ENCODE measurements at places on chromosomes 11 and 22.

DNA sequence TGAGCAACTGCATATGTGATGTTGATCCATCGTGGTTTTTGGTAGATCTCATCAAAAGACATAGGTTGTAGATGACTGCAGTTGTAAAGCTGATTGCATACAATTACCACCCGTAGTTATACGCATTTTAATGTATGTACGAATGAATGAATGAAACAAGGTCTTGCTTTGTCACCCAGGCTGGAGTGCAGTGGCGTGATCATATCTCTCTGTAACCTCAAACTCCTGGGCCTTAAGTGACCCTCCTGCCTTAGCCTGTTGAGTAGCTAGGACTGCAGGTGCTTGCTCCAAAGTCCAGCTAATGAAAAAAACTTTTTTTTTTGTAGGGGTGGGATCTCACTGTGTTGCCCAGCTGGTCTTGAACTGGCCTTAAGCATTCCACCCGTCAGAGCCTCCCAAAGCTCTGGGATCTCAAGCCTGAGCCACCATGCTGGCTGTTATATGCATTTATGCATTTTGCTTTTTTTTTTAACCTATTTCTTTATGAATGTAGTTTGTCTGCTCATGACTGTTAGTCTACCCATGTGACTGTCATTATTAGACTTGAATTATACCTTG lies 53.5 kb downstream of the PPP6R3 start:
- no peak for DNase-seq

GRCh38 chr11:104169091-104169490 lies 5.1 kb upstream of the PDGFD start:
- no peak for DNase-seq

DNA sequence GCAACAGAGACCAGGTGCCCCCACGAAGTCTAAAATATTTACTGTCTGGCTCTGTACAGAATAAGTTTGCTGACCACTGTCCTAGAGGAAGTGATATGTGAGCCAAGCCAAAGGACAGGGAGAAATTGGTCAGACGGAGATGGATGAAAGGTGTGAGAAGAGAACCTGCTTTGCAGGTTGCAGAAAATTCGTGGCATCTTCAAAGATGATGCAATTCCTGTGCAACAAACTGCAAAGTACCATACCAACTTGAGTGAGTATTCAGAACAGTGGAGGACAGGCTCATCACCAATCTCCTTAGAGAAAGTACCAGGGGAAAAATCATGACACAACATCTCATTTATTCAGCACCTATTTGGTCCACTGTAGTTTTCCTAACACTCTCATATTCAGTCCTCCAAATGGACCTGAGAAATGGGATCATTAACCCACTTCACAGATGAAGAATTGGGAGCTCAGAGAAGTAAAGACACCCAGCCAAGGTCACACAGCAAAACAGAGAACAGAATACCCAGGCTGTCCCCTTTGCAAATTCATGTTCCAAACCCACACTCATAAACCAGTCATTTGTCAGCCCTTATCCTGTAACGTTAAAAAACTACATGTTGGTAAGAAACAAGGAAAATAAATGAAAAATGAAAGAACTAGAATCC lies 536.8 kb downstream of the MIAT start:
- DNase-seq = no peak

GRCh38 chr11:45083544-45084087 lies 62.8 kb upstream of the PRDM11 start:
- DNase-seq = no peak

- no peak for DNase-seq
Observed at GRCh38 chr11:116733969-116734508, 38.7 kb downstream of the BUD13 start.

DNA sequence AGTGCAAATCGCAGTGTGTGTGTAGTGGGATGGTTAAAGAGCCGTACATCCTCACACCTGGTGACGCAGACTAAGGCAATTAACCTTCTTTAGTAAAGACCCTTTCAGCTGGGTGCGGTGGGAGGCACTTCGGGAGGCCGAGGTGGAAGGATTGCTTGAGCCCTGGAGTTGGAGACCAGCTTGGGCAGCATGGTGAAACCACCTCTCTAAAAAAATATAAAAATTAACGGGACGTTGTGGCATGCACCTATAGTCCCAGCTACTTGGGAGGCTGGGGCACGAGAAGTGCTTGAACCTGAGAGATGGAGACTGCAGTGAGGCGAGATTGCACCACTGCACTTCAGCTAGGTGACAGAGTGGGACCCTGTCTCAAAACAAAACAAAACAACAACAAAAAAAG lies 31.5 kb downstream of the ZBTB16 start:
- DNase-seq = no peak
